ENCODE measurements at places on chromosomes 12 and 14.
A peak's percentile ranks its signal among the peaks of the same experiment; 100 is the strongest.

- DNase-seq: no peak
These were observed 73.8 kb upstream of the BDKRB2 start for GRCh38 chr14:96130854-96131253.

DNA sequence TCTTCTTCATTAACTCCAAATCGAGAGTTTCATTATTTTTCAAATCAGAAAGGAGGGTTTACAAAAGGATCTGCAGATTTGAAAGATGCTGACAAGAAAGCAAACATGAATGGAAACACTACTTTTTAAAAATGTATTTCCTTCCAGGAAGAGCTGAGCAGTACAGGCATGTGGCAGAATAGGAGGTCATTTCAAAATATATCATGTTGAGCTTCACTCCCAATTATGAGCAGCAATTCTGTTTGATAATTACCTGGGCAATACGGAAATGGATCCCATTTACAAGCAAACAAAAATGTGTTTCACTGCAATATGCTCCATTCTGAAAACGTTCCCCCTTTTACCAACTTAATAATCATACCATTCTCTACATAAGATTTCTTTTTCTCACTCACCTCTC is 147.7 kb upstream of the BCL2L14 start:
- DNase-seq: no peak

DNA sequence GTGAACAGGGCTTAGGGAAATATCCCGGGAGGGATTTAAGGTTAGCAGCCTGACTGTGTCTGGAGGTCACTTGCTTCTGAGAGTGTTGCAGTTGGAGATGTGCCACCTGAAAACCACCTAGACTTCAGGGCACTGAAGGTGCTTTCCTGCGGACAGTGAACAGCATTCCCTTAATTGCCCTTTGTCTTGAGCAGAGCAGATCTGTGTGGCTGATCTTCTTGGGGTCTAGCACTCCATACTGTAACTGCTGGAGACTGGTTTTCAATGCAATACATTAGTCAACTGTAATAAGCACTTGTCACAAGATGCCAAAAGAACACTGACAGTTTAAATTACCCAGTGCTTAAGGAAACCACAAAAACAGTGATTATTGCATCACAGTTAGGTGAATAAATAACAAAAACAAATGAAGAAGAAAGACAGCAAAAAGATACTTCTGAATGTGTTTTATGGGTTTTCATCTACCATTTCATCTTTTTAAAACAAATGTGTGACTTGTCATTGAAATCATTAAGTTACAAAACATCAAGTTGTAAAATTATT is 111.8 kb downstream of the PRIMA1 start:
- DNase-seq: no peak

DNA sequence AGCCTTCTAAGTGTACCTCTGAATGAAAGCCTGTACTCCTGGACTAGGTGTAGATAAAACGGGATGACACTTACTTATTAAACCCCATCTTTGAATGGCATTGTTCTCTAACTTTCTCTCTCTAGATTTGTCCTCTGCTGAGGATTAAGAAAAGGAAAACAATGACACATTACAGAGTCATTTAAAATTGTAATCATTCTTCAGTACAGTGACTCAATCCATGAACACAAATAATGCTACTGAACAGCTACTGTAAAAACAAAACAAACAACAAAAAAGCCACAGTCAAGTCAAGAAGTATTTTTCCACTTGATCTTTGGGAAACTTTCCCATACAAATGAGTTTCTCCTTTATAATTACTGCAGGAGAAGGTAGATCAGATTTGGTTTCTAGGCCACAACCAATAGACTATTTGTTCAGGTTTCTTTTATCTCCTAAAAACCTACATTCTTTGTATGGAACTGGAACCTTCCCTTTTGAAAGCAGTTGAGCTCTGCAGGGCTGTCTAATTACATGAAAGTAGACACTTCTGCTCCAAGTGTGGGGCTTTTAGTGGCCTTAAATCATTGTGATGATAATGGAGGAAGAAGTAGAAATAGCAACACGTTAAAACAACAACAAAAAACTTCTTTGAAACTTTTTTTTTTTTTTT is 219.1 kb downstream of the ESR2 start:
- DNase-seq: no peak

- no peak for DNase-seq
These were observed 197.3 kb upstream of the PPFIA2 start for GRCh38 chr12:81956468-81956860.

DNA sequence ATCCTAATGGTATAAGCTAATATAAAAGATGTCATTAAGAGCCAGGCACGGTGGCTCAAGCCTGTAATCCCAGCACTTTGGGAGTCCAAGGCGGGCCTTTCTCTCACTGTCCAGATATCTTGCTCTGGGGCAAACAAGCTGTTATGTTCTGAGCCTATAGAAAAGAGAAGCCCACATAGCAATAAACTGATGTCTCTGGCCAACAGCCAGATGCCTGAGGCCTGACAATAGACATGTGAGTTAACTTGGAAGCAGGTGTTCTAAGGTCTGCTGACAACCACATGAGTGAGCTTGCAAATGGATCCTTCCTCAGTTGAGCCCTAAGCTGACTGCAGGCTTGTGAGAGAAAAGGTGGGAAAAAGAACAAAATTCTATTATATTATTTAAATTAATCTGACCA is 25.0 kb downstream of the YAF2 start:
- DNase-seq: no peak

GRCh38 chr14:77541905-77542304 is 43.3 kb upstream of the ISM2 start:
- DNase-seq: no peak

- DNase-seq: no peak
These were observed 433.9 kb downstream of the PCNX1 start for GRCh38 chr14:71341156-71341555.

DNA sequence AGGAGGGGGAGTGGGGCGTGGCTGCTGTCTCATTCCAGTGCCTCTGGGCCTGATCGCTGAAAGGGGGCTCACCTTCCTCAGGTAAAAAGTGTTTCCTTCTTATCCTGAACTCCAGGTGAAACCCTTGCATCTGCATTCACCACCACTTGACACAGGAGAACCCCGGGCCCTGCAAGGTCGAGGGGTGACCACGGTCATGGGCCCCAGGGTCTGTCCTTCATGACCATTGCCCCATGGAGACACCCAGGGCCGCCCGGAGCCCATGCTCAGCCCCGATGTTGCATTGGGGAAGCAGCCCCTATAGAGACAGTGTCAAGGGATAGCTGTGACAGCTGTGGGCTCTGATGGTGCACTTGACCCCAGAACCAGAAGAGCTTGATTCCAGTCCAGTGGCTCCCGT is 34.4 kb upstream of the DYNC1H1 start:
- DNase-seq: no peak

DNA sequence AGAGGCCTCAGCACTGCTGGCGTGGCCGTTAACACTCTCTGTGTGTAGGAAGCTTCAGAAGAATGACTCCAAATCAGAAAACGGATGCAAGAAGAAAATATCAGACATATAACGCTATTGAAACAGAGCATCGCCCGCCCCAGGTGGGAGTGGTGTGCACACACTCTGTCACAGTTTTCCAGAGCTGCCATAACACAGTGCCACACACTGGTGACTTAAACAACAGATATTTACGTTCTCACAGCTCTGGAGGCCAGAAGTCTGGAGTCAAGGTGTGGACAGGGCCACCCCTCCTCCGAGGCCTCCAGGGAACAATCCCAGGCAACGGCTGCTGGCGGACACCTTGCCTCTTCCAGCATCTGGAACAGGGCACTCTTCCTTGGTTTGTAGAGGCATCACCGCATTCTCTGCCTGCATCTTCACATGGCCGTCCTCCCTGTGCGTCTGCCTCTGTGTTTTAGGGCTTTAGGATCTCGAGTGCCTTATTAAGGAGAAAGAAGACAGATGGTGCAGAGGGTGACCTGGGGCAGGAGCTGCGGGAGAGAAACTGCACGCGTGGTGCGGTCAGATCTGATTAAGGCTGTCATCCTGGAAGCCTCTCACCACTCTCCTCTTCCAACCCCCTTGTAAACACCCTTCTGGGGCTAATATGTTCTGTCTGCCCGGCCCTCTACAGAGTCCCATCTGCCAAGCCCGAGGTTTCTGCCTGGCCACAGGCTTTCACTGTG is 141.0 kb downstream of the SLC15A4 start:
- DNase-seq: no peak

- DNase-seq: no peak
These were observed 43.3 kb downstream of the AEBP2 start for GRCh38 chr12:19482551-19483109.

- DNase-seq: no peak
These were observed 145.1 kb upstream of the GRIP1 start for GRCh38 chr12:66823857-66824570.

- peak; percentile 70 for DNase-seq
These were observed 75.1 kb downstream of the IRF2BPL start for GRCh38 chr14:76953311-76953945.

DNA sequence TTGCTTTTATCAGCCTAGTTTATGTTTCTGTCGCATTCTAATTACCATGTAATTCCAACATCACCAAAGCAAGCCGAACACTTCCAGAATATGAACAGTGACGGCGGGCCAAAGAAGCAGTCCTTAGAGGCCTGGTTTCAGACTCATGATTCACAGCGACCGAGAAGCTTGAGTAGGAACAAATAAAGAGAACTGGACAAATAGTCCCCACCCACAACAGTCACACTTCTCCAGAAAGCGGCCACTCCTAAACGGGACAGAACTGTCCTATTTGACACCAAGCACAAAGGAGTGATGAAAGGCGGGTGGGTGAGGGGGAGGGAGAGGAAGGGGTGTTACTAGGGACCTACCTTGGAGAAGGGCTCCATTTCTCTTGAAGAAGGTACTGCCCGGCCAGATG is 136.4 kb downstream of the FOXN3 start:
- DNase-seq: no peak

GRCh38 chr14:72948481-72949138 is 22.3 kb downstream of the DCAF4 start:
- peak; percentile 32 for DNase-seq

DNA sequence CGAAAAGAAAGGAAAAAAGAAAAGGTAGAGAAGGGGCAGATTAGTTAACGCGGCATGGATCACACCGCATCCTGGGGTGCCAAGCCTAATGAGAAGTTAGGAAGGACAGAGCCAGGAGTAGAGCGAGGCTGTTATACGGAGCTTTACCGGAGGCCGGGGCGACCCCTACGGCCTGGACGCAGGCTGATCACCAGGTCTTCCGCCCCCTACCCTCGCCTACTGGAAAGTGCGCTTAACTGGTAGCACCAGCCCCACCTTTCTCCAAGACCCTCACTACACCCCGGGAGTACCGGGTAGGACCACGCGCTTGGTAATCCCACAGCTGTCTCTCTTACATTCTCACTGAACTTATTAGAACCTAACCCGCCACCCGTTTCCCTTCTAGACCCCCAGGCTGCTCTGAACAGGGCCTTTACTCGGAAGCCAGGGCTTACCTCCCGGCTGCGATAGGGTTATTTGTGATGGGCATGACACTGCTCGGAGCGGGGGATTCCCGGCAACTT is 33.8 kb downstream of the WBP11 start:
- no peak for DNase-seq

DNA sequence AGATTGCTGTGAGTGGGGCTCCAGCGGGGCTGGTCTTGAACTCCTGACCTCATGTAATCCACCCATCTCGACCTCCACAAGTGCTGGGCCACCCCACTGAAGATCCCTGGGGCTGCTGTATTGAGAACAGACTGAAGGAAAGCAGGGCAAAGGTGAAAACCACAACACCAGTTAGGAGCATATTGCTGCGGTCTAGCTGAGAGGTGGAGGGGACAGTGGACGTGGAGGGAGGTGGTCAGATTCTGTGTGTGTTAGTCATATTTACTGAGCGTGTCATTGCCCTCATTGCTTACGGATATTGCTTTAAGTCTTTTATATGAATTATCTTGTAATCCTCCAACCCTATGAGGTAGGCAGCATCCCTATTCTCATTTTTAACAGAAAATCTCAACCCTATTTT is 69.0 kb upstream of the OVCH1 start:
- DNase-seq: no peak

GRCh38 chr14:72606879-72607278 is 287.0 kb downstream of the DPF3 start:
- DNase-seq: no peak

DNA sequence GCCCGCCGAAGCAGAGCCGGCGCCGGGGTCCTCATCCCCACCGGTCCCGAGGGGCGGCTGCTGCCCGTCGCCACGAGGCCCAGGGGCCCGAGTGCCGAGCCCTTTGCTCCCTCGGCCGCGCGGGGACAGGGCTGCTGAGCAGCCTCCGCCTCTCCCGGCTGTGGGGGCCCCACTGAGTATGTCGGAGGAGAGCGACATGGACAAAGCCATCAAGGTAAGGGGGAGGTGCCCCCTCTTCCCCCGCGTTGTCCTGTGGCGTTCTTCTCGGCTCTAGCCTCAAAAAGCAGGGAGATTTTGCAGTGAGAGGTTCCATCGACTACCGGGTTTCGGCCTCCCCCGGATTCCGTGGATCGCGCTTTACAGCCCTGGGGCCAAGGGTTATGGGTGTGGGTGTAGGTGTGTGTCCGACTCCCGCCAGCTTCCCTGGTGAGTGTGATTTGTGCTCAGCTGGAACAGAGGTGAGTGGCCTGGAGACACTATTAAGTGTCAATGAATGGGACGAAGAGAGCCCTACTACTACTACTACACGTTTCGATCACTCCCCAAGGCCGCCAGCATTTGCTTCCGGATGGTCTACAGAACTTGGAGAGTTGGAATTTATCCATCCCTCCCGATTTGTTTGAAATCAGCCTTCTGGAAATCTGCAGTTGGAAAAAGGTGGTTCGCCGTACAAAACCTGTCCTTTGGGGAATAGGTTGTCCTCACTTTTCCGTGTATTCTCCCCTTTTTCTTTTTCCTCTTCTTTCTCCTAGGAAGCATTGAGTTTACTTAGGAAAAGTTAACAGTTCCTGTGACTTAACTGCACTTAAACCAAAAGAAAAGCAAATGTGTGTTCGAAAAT is 748 bp downstream of the MAPKAPK5 start:
- DNase-seq: no peak

DNA sequence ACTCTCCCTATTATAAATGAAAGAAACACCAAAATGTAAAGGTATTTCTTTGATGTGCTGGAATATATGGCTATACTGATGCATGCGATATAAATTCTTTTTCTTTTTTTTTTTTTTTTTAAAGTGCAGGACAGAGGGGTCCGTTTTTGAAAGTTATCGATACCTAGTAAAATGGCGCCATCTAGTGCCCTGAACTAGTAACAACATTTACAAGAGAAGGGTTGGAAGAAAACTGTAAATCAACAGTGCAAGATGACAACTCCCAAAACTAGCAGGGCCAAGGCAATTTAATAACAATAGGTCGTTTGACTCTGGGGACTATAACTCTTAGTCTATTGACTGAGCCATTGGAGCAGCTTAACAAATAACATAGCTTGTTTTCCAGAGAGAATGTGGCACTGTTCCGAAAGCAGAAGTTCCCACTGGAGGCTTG is 137.7 kb downstream of the SPTSSA start:
- DNase-seq: no peak

DNA sequence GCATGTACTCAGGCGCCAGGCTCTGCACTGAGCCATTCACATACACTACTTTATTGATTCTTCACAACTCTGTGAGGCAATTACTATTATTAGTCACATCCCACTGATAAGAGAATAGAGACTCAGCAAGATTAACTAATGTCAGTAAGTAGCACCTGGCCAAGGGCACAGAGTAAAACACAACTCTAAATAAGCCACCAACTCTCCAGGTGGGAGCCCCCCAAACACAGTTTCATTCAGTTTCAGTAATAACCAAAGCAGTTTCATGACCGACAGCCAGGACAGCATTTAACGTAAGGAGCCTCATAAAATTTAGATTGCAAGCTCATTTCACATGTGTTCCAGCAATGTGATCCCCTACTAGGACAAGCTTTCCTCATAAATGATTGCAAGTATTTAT is 323.1 kb upstream of the CCDC196 start:
- DNase-seq: no peak

Measured in amniotic stem cell (primary cell).